ENCODE measurements at places on chromosomes 2 and 18.

GRCh38 chr2:237389831-237390230 lies 24.1 kb downstream of the COL6A3 start:
- DNase-seq: no peak

- DNase-seq: no peak
Observed at GRCh38 chr2:214676421-214677089, 132.9 kb downstream of the BARD1 start.

DNA sequence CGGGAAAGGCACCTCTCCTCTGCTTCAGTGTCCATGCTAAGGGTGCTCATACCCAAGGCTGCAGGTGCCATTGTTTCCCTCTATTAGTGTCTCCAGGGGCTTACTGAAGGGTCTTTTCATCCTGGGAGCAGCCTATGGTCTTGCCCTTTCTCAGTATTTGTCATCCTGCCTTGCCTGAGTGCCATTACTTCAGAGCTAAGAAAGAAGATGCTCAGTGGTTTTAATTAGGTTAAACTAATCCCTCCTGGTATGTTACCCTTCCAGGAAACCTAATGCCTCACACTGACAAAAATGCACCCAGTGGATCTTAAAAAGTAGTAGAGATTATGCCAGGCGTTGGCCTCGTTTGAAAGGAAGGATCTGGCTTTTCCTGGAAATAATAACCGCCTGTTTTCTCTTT lies 151.4 kb downstream of the LRRTM1 start:
- DNase-seq: no peak

GRCh38 chr2:10982931-10983701 lies 71.4 kb downstream of the KCNF1 start:
- no peak for DNase-seq

DNA sequence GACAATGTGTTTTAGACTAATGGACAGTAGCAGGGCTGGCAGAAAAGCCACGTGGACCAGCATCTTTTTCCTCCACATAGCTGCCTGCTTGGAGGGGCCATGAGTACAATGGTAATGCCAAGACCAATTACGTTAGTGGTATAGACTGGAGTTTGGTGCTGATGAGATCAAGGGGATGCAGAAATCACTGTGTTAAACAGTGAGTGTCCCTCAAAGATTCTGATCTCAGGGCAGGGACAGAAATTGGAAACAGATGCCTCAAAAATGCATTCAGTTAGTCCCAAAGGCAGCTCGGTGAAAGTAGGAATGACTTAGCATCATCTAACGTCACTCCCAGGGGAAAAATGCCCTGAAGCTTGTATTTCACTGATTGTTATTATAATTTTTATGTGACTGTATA lies 72.4 kb downstream of the SLC16A14 start:
- DNase-seq: no peak

DNA sequence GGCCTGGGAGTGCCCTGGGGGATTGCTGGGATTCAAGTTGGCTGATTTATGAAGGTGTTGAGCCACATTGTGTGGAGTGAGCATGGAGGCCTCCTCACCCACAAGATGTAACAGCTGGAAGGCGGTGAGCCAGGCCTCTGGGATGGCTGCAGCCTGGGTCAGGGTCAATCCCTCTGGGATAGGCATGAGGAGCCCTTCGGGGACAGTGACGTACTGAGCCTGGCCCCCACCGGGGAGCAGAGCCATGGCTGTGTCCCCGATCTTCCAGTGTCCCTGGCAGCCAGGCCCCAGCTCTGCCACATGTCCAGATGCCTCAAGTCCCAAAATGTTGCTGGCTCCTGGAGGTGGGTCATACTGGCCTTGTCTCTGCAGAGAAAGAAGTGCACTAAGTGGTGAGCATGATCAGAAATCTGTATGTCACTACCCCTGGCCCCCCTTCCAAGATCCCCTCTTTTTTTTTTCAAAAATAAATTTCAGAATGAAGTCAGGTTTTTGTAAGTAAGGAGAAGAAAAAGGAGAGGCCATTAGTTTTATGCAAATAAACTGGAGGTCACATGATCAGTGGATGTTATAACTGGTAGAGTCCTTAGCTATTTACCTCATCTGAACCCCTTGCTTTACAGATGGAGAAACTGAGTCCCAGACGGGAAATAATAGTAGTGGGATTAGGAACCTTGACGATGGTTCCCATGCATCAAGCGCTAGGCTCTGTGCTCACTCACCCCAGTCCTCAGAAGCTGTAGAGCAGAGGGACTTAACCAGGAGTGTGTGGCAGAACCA lies 1.7 kb downstream of the TP53I3 start:
- DNase-seq: no peak

- DNase-seq: no peak
Observed at GRCh38 chr18:62763101-62763521, 47.8 kb downstream of the PHLPP1 start.

DNA sequence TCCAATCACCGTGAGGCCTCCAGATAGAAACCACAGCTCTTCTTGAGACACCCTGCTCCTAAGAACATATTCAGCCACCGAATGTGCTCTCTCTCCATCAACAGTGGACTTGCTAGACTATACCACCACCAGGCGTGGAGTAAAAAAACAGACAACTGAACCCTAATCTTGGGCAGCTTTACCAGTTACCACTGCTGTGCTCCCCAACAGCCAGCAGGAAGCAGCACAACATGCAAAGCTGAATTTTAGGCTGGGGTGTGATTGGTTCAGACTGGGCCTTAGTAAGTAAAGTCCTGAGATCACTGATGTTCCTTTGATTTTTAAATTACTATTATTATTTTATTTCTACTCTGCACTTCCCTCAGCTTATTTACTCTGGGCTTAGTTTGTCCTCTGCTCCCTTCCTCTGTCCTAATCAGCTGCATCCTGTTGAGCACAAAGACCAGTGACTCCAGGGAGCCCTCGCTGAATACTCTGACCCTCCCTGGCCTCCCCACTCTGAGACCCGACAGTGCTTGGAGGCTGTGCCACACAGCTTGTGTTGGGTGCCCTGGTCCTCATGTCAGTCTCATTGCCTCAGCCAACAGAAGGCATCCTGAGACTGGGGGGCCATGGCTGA lies 21.9 kb downstream of the MRPL35 start:
- DNase-seq: peak; percentile 72

Measured in activated CD4-positive, alpha-beta T cell treated with anti-CD3 and anti-CD28 coated beads, Interleukin-2, Interleukin-6, amounts not matched to agents 100 ng/mL and 50 ng/mL, durations not matched to agents 16 hours and 8 hours (primary cell).